ENCODE measurements at places on chromosomes 7 and 10. TPM values are rescaled to one million over a fixed set of nuclear protein-coding genes. Genes with fewer than 3 reads are reported as not detected.
A peak's percentile ranks its signal among the peaks of the same experiment; 100 is the strongest.

DNA sequence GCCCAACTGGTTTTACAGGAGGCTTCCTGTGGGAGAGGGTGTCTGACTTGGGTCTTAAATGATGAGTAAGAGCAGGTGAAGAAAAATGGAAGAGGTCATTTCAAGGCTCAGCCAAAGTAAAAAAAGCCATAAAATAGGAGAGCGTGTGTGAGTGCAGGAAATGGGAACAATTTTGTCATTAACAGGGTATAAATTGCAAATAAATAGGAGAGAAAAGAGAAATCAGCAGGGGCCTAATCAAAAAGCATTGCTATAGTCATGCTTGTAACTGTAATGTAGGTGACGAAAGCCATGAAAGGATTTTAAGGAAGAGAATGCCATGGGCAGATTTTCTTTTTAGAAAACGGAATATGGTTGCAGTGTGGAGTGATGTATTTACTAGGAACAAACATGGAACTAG, 15.7 kb upstream of the SEMA3A start:
- no peak overlapping the region for H3K27ac ChIP-seq
- no peaks in the 10 kb centered on the region for H3K4me1 ChIP-seq
- no peaks in the 10 kb centered on the region for H3K36me3 ChIP-seq
- H3K4me3 ChIP-seq: no peak overlapping the region
- no peak for DNase-seq
- no peaks in the 10 kb centered on the region for H3K27me3 ChIP-seq

The ANXA8L1 gene
- not detected for total RNA-seq

DNA sequence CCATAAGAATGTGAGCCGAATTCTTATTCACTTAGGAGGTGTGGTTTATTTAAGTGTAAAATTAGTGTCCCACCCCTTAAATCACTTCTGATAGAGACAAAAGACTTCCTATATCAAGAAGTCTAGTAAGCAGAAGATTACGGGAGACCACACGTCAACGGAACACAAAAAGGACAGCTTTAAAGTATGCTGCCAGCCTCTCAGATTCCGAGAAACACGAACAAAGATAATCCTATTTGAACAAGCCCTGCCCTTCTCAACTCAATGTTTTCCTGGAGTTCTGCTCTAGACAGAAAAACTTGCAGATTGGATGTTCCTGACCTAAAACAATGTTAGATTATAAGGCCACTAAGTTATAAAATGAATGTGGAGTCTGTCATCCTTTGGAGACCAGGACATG, 4.9 kb upstream of the MCU start:
- DNase-seq: no peak
- H3K36me3 ChIP-seq: no peaks in the 10 kb centered on the region
- H3K4me3 ChIP-seq: no peak overlapping the region
- no peaks in the 10 kb centered on the region for H3K27me3 ChIP-seq

DNA sequence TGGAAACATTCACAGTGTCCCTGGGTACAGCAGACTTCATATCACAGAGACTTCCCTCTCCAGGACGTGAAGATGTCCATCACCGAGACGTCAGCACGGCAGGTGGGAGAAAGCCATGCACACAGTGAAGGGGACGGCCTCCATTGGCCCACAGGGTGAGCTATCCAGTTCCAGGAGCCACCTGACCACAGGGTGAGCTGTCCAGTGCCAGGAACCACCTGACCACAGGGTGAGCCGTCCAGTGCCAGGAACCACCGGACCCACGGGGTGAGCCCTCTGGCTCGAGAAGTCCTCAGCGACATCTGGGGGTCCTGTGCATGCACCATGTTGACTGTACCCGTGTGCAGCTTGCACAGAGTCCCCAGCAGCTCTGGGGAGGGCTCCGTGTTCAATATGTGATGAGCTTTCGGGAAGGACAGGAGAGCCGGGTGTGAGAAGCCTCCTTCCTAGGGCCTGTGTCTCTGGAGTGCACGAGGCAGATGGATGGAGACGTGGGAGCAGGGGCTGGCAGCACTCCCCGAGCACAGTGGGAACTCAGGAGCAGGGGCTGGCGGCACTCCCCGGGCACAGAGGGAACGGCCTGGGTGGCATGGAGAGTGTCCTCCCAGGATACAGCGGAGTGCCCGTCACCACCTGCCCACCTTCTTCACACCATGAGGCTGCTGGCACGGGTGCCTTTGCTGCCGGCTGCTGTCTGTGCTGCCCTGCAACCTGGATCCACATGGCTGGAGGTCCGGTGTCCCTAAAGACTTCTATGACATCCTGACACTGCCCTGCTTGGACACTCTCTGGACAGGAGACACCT, 616.2 kb downstream of the DNAJB6 start:
- H3K4me3 ChIP-seq: no peak overlapping the region
- H3K4me1 ChIP-seq: no peaks in the 10 kb centered on the region
- peak; percentile 26 for DNase-seq
- no peaks in the 10 kb centered on the region for H3K27me3 ChIP-seq
- no peak overlapping the region for H3K27ac ChIP-seq

- H3K4me3 ChIP-seq: peak within 1 kb of the TSS; percentile 91
- H3K36me3 ChIP-seq: no peaks in the 10 kb centered on the region
- peak; percentile 98 for DNase-seq
Observed at GRCh38 chr7:90244909-90245851, at the start of gene CFAP69. TSS of gene CFAP69 (plus strand) at chr7:90245174. CDS start at chr7:90245425, 251 bp downstream.

DNA sequence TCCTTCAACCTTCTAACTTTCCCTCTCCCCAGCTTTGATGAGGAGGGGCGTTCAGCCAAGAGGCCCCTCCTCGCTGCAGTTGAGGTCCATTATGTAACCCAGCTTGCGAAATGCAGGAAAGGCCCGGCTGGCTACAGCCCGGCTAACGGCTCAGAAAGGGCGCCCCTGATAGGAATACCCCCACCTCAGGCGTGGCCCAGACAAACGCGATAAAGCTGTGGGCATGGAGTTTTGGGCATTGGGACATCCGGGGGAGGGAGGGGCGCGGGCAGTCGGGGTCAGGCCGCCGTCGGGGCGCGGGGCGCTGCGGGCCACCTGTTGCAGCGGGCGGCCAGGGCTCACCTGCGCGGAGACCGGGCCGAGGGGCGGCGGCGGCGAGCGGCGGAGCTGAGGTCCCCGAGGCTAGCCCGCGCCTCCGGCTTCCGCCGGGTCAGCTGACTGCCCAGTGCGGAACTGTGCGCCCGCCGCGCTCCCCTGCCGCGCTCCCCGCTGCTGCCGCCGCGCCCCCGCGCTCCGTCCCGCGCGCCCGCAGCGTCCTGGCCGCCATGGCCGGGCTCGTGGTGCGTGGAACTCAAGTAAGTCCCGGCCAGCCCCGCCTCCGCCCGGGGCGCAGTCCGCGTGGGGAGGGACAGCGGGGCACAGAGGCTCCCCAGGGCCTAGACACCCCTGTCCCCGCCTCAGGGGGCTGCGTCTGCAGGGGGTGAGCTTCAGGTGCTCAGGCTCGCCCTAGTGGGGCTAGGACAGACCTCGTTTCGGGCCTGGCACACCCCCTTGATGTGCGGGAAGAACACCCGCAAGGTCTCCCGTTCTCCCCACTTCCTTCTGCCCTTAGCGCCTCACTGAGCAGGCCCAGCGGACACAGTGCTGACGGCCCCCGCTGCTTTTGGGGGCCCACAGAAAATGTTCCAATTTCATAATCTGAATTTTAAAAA, at the start of gene LRMDA:
Gene LRMDA (plus strand): TSS at position 445 of the 932 bp plus-strand sequence.
- no peak within 1 kb of the TSS for H3K27ac ChIP-seq
- peaks cover 11% of the 10 kb centered on the region for H3K4me1 ChIP-seq
- peaks cover 45% of the 10 kb centered on the region for H3K27me3 ChIP-seq
- H3K4me3 ChIP-seq: no peak within 1 kb of the TSS
- peak; percentile 72 for DNase-seq
- no peaks in the 10 kb centered on the region for H3K36me3 ChIP-seq

DNA sequence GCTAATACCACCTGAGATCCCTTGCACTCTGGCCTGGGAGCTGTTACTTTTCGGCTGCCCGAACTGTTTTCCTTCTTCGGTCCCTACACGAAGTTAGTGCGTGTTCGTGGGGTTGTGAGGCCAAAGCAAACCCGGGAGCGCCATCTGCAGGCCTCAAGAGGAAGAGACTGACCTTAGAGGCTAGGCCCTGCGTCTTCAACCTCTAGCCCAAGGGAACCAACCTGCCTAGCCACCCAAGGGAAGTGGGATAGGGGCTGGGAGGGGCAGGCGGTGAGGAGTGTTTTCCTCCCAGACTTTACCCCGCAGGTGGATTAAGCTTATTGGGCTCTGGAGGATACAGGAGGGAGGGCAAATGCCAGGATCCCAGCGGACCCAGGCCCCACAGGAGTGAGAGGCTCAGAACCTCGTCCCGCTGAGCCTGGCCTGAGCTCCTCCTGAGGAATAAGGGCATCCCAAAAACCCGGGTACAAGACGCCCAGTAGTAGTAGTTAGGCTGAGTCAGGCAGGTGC, 1.7 kb upstream of the PAX2 start:
- peaks cover 97% of the 10 kb centered on the region for H3K27me3 ChIP-seq
- H3K27ac ChIP-seq: no peak overlapping the region
- peaks cover 18% of the 10 kb centered on the region for H3K4me1 ChIP-seq
- peak overlapping the region; percentile 73 for H3K4me3 ChIP-seq

The GIMAP5 gene
- total RNA-seq: not detected

- H3K27me3 ChIP-seq: no peaks in the 10 kb centered on the region
- no peaks in the 10 kb centered on the region for H3K36me3 ChIP-seq
- H3K4me3 ChIP-seq: no peak overlapping the region
- peak; percentile 31 for DNase-seq
- H3K27ac ChIP-seq: no peak overlapping the region
- H3K4me1 ChIP-seq: no peaks in the 10 kb centered on the region
Observed at GRCh38 chr7:155884225-155885166, 72.2 kb upstream of the SHH start.

GRCh38 chr7:1919539-1920265, 249.6 kb downstream of the ELFN1 start:
- no peak overlapping the region for H3K27ac ChIP-seq
- H3K27me3 ChIP-seq: no peaks in the 10 kb centered on the region
- H3K4me1 ChIP-seq: no peaks in the 10 kb centered on the region
- DNase-seq: no peak
- no peak overlapping the region for H3K4me3 ChIP-seq

DNA sequence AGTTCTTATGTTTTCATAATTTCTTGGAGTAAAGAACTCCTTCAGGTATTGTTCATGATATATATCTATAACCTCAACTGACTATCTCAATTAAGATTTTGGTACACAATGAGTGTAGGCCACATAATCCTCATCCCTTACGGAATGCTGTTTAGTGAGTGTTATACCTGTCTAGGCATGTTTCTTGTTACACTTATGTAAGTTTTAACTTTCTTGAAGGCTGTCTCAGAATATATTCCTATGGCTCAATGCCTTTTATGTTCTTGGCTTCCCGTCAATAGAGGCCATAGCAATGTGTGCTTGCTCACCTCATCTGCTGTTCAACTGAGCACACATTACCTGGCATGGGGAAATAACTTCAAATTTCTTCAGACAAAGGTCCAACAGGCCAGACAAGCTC, 185.1 kb downstream of the CTTNBP2 start:
- H3K36me3 ChIP-seq: no peaks in the 10 kb centered on the region
- no peak overlapping the region for H3K4me3 ChIP-seq
- H3K27ac ChIP-seq: no peak overlapping the region
- H3K4me1 ChIP-seq: peaks cover 26% of the 10 kb centered on the region
- peaks cover 28% of the 10 kb centered on the region for H3K27me3 ChIP-seq

GRCh38 chr7:148962440-148962822, 65.9 kb downstream of the PDIA4 start:
- H3K27me3 ChIP-seq: no peaks in the 10 kb centered on the region
- no peak overlapping the region for H3K27ac ChIP-seq
- no peaks in the 10 kb centered on the region for H3K36me3 ChIP-seq
- H3K4me1 ChIP-seq: no peaks in the 10 kb centered on the region
- peak overlapping the region; percentile 77 for H3K4me3 ChIP-seq

GRCh38 chr7:36456138-36456537, 66.5 kb downstream of the ANLN start:
- H3K27ac ChIP-seq: no peak overlapping the region
- peaks cover 18% of the 10 kb centered on the region for H3K4me1 ChIP-seq
- peaks cover 40% of the 10 kb centered on the region for H3K36me3 ChIP-seq
- DNase-seq: no peak
- no peak overlapping the region for H3K4me3 ChIP-seq
- no peaks in the 10 kb centered on the region for H3K27me3 ChIP-seq

GRCh38 chr7:45978731-45979211, 57.7 kb upstream of the IGFBP3 start:
- peak; percentile 49 for DNase-seq
- peak overlapping the region; percentile 68 for H3K27ac ChIP-seq
- H3K27me3 ChIP-seq: no peaks in the 10 kb centered on the region

GRCh38 chr10:122040786-122041185, 51.8 kb downstream of the TACC2 start:
- no peak overlapping the region for H3K27ac ChIP-seq
- no peak for DNase-seq
- H3K27me3 ChIP-seq: no peaks in the 10 kb centered on the region
- peaks cover 6% of the 10 kb centered on the region for H3K4me1 ChIP-seq
- H3K36me3 ChIP-seq: no peaks in the 10 kb centered on the region

DNA sequence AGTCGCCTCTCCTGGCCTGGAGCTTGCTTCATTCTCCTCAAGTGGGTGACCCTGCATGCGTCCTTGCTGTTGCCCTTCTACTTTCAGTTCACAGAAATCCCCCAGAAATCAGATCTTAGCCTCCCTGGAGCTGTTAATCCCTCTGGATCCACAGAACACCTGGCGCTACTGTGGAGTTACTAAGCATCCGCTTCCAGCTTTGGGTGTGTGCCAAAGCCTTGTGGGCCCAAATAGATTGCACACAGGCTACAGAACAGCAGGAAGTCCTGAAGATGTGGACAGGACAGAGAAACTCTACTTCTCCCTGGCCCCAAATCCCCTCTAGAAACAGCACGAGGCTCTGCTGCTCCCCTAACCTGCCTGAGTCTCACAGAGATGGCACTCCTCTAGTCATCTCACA, 36.6 kb upstream of the PDLIM1 start:
- no peak overlapping the region for H3K27ac ChIP-seq
- H3K36me3 ChIP-seq: no peaks in the 10 kb centered on the region
- H3K4me3 ChIP-seq: no peak overlapping the region
- H3K27me3 ChIP-seq: no peaks in the 10 kb centered on the region

All from endodermal cell (in vitro differentiated cells).